ENCODE measurements at places on chromosomes 13 and 19.

- DNase-seq: no peak
Observed at GRCh38 chr13:35473206-35473775, 3.2 kb downstream of the MAB21L1 start.

DNA sequence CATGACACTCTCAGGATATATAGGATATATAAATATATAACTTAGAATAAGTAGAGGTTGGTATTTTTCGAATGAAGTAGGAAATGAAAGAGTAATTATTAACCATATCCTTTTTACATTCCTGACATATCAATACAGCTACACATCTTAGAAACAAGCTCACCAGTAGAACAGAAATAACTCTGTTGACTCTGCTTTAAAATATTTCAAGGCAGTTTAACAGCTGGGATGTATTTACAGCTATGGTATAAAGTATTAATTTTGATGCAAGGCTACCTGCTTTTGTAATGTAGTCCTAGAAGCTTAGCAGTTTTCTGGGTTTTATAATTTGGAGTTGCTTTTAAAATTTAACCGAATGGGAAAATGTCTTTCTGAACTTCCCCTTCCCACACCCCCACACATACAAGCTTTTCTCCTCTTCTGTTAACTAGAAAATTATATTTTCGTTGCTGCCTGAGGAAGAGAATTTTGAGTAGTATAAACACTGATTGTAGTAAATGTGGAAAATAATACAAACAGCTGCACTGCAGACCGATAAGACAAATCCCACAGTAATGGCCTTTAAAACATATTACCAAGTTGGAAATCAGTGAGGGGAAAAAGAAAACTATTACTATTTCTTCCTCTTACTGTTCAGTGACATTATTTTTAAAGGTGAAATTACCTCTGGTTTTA is 147.7 kb downstream of the GGACT start:
- DNase-seq: no peak

GRCh38 chr13:42279986-42280385 is 8.0 kb downstream of the AKAP11 start:
- no peak for DNase-seq

DNA sequence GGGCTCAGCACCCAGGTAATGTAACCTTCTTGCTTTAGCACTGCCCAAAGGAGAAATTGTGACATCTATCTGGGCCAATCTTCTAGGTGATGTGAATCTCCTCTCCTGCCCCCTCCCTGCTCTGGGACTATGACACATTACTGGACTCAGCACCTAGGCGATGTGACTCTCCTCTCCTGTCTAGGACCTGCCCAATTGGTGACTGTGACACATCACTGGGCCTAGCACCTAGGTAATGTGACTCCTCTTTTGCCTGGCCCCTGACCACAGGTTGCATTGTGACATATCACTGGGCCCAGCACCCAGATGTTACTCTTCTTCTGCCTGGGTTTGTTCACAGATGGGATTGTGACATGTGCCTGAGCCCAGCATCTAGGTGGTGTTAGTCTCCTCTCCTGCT is 45.0 kb downstream of the ZNF85 start:
- DNase-seq: no peak

DNA sequence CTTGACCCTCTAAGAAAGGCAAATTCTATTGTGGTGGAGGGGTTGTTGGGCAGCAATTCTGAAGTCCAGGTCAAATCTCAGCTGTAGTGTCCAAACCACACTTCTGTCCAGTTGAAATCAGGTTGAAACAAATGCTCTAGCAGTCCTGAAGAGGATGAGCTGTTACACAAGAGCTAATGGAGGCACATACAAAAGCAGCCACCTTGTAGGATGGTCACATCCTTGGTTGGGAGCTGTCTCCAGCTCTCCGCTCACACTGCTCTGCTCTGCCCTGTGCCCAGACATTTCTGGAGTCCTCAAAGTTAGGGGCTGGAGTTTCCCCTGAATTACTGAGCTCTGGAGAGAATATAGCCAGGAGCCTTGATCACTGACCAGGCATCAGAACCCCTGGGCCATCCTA is 47.2 kb downstream of the GPR12 start:
- DNase-seq: no peak

GRCh38 chr19:41356984-41357739 is 3.4 kb upstream of the TGFB1 start:
- no peak for DNase-seq

GRCh38 chr13:74528734-74529513 is 394.7 kb upstream of the KLF12 start:
- DNase-seq: no peak

GRCh38 chr19:37989855-37990254 is 82.8 kb downstream of the SIPA1L3 start:
- no peak for DNase-seq

DNA sequence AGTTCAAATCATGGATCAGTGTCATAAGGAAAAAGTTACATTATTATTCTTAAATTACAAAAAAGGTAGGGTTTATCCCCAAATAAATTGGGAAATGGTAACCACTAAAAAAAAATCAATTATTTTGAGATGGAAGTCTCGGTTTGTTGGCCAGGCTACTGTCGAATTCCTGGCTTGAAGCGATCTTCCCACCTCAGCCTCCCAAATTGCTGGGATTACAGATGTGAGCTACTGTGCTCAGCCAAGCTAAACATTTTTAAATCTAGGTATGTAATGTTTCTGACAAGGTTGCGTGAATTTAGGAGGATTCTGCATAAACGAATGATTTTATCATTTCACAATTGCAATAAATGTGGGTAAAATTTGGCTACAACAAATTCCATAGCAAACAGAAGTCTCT is 2.0 kb downstream of the NAA16 start:
- DNase-seq: no peak

GRCh38 chr19:33048806-33049676 is 15.6 kb downstream of the RHPN2 start:
- DNase-seq: no peak

GRCh38 chr13:113110048-113110851 is 4.7 kb downstream of the F7 start:
- DNase-seq: no peak

DNA sequence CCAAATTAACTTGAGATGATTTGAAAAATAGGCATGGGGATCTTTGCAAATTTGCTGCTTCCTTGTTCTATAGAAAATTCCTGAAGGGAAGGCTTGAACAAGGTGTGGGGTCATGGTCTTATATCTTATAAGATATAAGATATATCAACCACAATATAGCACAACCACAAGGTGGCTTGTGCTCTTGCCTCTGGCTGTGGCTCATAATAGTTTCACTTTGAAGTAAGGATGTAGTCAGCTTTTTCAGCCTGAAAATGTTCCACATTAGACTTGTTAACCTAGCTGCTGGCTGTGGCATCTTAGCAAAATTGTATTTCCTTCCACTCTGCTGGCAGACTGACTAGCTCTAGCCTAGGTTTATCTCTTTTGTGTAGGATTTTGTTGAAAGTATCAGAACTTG is 169.7 kb downstream of the KLF5 start:
- DNase-seq: no peak

DNA sequence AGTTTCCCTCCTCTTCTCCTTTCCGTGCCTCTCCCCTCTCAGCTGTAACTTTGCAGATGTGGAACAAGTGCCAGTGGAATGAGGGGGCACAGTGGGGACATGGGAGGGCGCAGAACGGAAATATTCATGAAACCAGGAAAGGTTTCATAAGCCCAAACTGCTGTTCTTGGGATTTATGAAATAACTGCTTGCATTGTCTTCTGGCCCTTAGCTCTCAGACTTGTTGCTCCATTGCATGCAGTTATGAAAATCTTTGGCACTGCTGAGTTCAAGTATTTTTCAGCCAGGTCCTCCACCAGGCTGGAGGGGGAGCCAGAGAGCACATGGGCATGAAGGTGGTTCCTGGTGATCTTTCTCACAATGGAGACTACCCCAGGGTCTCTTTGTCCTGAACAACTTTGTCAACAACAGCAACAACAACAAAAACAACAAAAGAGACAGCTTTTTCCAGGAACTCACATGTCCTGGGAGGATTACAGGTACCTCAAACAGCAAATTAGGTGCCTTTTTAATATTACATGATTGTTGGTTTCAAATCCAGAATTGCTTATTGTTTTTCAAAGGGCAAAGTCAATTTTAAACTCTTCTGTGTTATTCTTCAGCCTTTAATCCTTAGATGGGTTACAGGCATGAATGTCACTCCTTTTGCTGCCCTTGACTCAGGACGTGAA is 1.5 kb downstream of the RGCC start:
- no peak for DNase-seq

DNA sequence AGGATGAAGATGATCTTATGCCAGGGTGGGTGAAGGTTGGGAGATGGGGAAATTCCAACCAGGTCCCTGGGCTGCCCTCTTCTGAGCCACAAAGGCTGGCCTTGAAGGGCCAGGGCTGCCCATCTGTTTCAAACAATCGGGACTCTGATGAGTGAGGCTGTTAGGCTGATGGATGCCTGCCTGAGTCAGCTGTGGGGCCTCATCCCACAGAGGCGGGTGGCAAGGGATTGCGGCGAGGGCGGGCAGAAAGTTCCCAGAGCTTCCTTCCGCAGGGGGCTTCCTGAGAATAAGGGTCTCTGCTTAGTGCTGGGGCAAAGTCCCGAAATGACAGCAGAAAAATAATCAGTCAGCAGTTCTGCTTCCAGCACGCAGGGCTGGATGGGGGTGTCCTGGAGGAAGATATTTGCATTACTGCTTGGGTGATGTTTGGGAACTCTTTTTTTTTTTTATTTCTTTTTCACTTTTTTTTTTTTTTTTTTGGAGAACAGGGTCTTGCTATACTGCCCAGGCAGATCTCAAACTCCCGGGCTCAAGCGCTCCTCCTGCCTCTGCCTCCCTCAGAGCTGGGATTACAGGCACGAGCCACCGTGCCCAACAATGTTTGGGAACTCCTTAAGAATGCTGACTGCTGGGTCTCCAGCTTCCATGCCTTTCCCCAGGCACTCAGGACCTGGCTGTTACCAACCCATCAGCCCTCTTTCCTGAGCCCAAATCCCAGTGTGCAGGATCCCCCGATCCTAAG is 14.1 kb downstream of the SH3GL1 start:
- DNase-seq: no peak

DNA sequence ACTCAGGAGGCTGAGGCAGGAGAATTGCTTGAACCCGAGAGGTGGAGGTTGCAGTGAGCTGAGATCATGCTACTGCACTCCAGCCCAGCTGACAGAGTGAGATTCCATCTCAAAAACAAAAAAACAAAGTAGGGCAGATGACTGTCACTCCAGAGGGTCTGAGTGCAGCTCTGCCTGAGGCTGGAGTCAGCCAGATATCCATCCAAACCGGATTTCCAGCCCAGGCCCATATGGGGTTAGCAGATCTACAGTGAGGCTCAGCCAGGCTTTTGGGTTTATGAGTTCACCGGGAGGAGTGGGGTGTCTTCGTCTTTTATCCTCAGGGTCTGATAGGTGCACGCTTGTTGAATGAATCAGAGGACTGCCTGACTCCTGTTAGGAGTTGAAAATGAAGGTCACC is 19.0 kb downstream of the LAMP1 start:
- no peak for DNase-seq

DNA sequence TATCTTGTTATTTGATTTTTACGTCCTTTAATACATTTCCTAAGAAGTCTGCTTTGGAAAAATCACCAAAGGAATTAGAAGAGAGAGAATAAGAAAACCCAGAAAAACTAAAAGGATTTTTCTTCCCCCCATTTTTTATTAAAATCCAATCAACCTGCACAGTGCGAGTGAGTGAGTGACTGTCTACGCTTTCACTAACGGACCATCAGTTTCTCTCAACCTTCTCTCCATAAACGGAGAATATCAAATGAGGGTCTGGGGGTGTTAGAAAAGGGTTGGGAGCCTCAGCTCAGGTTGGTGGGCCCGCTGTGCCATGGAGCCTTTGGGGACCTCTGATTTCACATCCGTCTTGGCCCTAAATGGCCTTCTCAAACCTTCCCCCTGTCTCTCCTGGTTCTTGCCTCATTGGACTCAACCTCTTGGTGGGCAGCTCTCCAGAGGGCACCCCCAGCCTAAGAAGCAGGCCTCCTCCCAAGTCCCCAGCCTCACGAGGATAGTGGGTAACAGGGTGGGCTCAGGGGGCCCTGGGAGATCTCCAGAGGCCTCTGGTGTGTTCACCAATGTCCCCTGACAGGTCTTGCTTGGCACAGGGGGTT is 763 bp upstream of the LRP3 start:
- DNase-seq: no peak

DNA sequence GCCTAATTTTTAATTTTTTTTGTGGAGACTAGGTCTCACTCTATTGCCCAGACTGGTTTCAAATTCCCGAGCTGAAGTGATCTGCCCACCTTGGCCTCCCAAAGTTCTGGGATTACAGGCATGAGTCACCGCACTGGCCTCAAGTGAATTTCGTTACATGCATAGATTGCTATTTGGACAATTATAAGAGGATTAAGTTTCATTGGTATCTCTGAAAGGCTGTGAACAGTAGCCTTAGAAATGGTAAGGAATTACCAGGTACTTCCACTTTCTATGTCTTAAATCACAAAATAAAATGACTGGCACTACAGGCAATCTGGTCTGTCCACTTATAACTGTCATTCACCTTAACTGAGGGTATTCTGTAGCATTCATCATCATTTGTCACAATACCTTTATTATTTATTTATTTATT is 2.9 kb upstream of the CCDC9 start:
- no peak for DNase-seq

- DNase-seq: no peak
Observed at GRCh38 chr19:58558623-58559274, 338 bp upstream of the UBE2M start.

GRCh38 chr13:43077906-43078305 is 54.5 kb downstream of the DNAJC15 start:
- no peak for DNase-seq

GRCh38 chr13:102816708-102817107 is 17.8 kb downstream of the BIVM start:
- DNase-seq: no peak

GRCh38 chr19:5801796-5802619 is 2.9 kb upstream of the NRTN start:
- peak; percentile 62 for DNase-seq

- no peak for DNase-seq
Observed at GRCh38 chr19:15241259-15241910, 9.1 kb upstream of the EPHX3 start.

DNA sequence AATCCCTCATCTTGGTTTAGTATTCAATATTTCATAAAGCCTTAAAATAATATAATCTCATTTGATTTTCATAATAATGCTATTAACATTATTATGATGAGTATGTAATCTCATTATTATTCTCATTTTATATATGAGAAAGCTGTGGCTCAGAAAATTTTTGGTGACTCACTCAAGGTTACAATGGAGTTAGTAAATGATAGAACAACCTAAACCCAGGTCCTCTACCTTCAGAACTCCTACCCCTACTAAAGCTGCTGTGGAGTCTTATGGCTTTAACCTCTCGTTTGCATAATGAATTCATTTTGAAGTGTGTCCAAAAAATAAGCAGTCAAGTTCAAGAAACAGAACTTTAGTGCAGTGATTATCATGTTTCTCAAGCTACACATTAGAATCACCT is 226.3 kb downstream of the TBC1D4 start:
- no peak for DNase-seq

Data from NCI-H1930 (cell line).